Posterior vena cava (tissue), 2 donors: ENCODE measurements at places on chromosomes 11 and 22.

DNA sequence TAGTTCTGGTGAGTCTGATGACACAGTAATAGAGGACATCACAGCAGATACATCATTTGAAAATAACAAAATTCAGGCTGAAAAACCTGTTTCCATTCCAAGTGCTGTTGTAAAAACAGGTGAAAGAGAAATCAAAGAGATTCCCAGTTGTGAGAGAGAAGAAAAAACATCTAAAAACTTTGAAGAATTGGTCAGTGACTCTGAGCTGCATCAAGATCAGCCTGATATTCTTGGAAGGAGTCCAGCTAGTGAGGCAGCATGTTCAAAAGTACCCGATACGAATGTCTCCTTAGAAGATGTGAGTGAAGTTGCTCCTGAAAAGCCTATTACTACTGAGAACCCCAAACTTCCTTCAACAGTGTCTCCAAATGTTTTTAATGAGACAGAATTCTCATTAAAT lies 38.7 kb downstream of the RTN3 start:
- DNase-seq = no peak

DNA sequence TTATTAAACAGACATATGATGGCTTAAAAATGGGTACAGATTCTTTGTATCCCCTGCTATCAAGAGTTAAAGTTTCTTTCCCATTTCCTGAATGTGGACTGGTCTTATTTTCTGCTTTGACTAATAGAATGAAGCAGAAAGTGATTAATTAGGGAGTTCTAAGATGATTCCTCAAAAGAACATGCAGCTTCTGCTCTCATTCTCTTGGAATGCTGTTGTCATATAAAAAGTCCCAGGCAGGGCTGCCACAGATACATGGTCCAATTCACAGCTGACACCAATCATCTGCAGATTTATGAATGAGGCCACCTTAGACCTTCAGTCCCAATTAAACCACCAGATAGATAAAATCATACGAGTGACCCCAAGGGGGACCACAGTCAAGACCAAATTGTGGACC lies 844.5 kb upstream of the RAG2 start:
- no peak for DNase-seq

DNA sequence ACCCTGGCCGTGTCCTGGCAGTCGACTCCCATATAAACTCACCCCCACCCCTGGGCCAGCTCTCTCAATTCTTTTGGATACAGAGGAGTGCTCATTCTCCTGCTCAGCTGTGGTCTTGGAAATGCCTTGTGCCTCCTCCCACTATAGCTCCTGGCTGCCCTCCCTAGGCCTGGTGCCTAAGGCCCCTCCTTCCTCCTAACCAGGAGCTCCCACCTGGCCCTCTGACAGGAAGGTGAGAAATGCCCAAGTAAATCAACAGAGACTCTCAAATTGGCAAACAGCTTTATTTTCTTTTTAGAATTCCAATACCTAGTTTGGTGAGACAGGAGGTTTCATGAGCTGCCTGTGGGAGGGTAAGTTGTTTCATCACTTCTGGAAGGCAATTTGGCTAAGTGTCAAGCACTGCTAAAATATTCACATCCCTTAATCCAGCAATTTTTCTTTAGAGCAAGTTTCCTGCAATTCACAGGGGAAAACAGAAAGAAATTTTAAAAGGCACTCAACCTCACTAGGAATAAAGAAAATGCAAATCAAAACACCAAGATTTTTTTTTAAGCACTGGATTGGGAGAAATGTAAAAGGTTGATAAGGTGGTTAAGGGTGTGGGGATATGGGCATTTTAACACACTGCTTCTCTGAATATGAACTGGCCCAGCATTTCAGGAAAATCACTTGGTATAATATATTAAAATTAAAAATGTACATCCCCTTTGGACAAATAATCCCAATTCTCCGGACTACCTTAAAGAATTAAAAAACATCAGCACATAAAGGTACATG lies 209.7 kb upstream of the ARHGAP20 start:
- DNase-seq = no peak

DNA sequence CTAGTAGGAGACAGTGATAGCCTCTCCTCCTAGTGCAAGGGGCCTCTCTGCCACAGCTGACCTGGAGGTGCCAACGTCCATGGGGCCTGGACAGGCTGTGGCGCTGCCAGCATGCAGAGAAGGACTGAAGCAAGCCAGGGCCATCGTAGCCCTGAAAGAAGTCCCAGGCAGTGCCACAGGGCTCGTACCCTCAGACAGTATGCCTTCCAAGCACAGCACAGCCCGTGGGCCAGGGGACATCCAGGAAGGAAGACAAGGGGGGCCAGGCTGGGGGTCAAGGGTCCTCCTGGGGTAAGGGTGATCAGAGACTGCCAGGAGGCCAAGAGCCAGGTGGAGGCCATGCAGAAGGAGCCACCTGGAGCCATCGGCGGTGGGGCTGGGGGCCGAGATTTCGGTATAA lies 20.4 kb upstream of the MOB2 start:
- DNase-seq = no peak

- DNase-seq = no peak
These were observed 7.1 kb upstream of the TAB1 start for GRCh38 chr22:39392341-39392948.

GRCh38 chr11:112555491-112556364 lies 295.1 kb upstream of the PLET1 start:
- no peak for DNase-seq

- no peak for DNase-seq
These were observed 1061.7 kb upstream of the TENM4 start for GRCh38 chr11:80502511-80502910.

GRCh38 chr11:118628432-118628831 lies 21.0 kb downstream of the PHLDB1 start:
- no peak for DNase-seq

DNA sequence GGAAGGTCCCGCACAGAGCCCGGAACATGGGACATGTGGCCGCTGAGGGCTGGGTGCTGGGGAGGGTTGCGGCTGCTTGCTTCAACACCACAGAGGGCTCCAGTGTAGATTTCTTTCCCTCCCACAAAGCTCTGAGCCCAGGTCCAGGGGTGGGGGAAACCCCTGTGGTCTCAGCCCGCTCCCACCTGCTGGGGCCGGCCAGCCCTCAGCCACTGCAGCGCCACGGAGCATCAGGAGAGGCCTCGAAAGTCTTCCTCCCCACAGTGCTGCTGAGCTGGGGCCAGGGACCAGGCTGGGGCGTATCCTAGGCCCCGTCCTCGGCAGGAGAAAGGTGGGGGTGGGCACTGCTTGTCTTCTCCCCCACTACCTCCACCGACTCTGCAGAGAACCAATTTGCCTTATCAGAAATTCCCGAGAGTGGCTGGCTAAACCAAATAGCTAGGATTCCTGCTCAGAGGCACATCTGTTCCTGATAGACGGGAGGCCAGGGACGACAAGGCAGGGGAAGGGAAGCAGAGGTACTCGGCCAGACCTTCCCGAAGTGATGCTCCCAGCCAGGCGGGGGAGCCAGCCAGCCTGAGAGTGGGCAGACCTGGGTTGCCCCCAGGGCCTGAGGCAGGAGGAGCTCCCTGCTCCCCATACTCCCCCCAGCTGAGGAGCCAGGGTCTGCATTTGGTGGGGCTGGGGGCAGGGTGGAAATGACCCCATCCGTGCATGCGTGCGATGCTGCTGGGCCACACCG lies 18.7 kb downstream of the IGF2 start:
- DNase-seq = peak; percentile 62

GRCh38 chr11:119167933-119168332 lies 592 bp upstream of the NLRX1 start:
- no peak for DNase-seq

GRCh38 chr11:2817431-2817830 lies 68.1 kb downstream of the CDKN1C start:
- DNase-seq = no peak

DNA sequence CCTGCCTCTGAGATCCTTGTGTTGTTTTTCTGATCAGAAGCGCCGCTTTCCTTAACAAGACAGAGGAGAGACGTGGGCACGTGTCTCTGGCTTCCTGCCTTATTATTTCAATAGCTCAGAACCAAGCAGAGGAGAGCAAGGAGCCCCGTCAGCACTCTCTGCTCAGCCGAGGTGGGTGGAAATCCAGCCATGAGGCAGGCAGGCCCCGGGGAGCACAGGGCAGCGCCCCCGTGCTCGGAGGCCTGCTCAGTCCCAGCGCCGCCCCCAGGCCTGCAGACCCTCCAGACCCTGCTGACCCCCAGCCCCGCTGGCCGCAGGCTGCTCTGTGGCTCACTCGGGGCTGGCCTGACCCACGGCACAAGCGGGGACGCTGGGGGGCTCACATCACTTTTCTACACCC lies 162.8 kb downstream of the BRD1 start:
- DNase-seq = no peak

- DNase-seq = peak; percentile 99
These were observed at the start of gene ZBED5 for GRCh38 chr11:10857709-10858438. Gene ZBED5 (minus strand): TSS chr11:10858053. CDS start chr11:10854945, 3,108 bp downstream.

DNA sequence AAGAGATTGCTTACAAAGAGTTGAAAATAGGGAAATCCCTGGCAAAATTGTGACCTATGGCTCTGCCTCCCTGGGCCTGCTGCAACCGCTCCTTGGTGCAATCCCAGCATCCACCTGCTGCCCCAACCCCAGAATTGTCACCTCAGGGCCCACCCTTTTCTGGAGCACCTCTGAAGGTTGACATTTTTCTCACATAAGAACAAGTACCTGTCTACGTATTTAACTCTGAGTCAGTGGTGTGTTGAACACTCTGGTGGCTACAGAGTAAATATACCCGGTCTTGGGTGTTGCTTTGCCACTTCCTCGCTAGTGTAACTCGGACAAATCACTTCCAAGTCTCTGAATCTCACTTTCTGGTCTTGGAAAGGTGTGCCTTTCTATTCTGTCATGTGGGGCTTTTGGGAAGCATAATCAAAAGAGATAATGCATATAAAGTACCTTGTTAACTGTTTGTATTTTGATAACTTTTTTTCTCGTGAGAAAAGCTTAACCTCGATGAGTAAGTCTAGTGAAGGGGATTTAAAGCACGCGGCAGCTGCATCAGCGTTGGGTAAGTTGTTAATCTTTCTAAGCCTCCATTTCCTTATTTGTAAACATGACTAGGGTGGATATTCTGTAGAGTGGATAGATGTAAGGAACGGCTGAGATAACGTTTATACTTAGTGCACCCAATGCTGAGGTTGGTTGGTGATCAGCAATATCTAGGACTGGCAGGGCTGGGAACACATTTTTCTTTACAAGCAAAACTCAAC lies 881.2 kb downstream of the OPCML start:
- no peak for DNase-seq

- DNase-seq = no peak
These were observed 15.2 kb upstream of the EHF start for GRCh38 chr11:34605481-34606325.
